RPMI7951 (cell line): ENCODE measurements at places on chromosomes 5 and 9.
A peak's percentile ranks its signal among the peaks of the same experiment; 100 is the strongest.

DNA sequence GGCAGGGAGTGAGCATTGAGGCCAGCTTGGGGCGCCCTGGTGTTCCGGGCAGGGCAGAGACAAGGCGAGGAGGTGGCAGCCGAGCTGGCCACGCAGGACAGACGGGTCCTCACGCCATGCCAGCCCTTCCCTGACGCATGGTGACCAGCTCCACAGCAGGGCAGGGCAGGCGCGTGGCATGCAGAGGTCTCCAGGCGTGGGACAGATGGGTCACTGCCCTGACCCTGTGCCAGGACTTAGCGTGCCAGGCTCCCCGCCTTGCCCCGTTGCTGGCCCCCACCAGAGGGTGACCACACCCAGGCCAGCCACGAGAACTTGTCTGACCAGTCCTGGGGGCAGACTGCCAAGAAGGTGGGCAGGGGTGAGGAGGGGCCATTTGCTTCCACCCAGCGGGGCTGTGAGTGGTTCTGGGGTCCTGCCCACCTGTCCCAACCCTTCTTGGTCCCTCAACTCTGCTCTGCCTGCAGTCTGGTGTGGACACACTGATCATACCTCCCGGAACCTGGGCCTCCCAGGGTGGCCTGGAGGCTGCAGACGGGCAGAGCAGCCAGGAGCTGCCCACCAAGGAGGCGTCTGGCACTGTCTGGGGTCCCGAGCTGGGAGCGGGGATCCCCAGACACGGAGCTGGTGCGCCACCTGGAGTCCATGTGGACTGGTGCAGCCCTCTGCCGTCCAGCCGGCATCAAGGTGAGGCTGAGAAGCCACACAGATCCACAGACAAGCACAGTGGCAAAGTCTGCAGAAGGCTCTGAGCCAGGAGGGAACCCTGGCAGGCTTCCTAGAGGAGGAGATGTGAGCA is at the start of gene RNF224:
Gene RNF224, plus strand, starts transcription at position 449 of the 799 bp plus-strand sequence. CDS start 834 bp downstream, outside the sequence.
- peak; percentile 63 for DNase-seq

GRCh38 chr9:33250458-33250995 is 10.6 kb downstream of the SPINK4 start:
- DNase-seq, result peak; percentile 16

DNA sequence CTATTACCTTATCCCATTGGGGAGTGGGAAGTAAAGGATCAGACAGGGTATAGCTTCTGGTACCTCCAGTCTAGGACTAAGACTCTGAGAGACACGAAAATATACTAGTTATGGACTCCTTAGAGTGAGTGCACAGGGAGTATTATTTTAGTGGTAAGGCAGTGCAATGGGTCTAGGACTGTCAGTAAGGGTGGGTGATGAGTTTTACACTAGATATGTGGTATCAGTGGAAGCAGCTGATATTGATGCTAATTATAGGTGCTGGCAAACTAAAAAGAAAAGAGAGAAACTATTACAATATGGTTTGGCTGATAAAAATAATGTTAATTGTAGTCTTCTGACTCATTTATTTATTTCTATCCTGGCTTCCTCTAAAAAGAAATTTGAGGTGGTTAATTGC is 118.6 kb downstream of the UNC13B start:
- no peak for DNase-seq

GRCh38 chr9:94026816-94027215 is 57.4 kb upstream of the PTPDC1 start:
- no peak for DNase-seq

- peak; percentile 67 for DNase-seq
Measured at GRCh38 chr9:35341585-35341984, 148.3 kb upstream of the RUSC2 start.

- DNase-seq, result no peak
Measured at GRCh38 chr9:137606005-137606621, 627 bp downstream of the ARRDC1 start.

- DNase-seq, result peak; percentile 45
Measured at GRCh38 chr5:147901599-147902039, 4.7 kb downstream of the C5orf46 start.

- DNase-seq, result no peak
Measured at GRCh38 chr5:125422342-125422741, 675.9 kb upstream of the ZNF608 start.

GRCh38 chr9:2477755-2478154 is 143.8 kb upstream of the VLDLR start:
- no peak for DNase-seq

DNA sequence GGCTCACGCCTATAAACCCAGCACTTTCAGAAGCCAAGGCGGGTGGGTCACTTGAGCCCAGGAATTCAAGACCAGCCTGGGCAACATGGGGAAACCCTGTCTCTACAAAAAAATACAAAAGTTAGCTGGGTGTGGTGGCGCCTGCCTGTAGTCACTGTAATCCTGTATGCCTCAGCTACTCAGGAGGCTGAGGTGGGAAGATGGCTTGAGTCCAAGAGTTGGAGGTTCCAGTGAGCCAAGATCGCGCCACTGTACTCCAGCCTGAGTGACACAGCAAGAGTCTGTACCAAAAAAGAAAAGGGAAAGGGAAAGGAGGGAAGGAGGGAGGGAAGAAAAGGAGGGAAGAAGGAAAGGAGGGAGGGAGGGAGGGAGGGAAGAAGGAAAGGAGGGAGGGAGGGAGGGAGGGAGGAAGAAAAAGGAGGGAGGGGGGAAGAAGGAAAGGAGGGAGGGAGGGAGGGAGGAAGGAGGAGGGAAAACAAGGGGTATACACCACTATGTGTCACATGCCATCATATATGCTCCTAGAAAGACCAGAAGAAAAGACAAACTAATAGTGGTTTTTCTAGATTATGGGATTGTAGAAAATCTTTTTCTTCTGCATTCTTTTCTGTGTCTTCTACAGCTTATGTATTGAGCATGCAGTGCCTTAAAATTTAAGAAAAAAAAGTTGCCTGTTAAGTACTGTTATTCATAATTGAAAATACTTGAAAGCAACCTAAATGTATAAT is 240.1 kb downstream of the DENND1A start:
- DNase-seq, result no peak

DNA sequence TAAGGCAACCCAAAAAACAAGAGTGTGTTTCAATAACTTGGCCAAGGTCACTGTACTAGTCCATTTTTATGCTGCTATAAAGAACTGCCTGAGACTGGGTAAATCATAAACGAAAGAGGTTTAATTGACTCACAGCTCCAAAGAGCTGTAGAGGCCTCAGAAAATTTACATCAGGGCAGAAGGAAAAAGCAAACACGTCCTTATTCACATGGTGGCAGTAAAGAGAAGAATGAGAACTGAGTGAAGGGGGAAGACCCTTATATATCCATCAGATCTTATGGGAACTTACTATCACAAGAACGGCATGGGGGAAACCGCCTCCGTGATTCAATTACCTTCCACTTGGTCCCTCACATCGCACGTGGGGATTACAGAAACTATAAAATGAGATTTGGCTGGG is 64.3 kb upstream of the CAMK4 start:
- DNase-seq, result peak; percentile 50

DNA sequence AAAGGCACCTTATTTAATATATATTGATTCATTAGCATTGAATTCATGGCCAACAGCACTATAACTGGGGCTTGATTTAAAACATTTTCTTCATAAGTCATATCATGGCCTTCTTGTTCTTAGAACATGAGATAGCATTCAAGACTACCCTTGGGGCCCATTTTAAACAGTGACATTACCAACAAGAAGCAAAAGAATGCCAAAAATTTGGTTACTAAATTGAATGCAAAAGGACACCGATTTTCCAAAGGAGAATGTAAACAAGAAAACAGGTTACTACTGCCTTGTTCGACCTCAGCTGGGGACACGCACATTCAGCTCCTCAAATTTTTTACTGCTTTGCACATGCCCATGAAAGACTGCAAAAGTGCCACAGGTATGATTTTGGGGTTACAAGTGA is 219.4 kb upstream of the TLE4 start:
- no peak for DNase-seq

DNA sequence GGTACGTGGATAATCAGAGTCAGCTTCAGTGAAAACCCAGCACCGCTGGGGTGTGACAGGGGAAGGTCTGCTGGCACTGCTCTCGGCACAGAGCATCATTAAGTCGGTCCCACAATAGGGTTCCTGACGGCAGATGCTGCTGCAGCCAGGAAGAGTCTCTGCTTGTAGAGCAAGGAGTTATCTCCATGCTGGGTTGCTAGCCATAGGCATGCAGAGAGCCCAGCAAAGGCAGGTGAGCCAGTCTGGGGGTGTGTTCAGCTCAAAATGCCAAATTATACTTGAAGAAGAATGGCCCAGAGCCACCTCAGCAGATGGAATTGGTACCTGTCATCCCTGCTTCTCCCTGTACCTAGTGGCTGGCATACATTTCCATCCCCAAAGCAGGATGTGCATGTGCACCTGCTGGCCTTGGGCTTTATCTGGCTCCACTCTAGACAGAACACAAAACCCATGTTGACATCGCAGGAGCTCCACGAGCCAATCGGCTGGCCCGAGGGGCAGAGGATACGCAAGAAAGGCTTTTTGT is 100.8 kb downstream of the WDR41 start:
- no peak for DNase-seq

- DNase-seq, result no peak
Measured at GRCh38 chr9:132614324-132614723, 31.9 kb downstream of the BARHL1 start.

DNA sequence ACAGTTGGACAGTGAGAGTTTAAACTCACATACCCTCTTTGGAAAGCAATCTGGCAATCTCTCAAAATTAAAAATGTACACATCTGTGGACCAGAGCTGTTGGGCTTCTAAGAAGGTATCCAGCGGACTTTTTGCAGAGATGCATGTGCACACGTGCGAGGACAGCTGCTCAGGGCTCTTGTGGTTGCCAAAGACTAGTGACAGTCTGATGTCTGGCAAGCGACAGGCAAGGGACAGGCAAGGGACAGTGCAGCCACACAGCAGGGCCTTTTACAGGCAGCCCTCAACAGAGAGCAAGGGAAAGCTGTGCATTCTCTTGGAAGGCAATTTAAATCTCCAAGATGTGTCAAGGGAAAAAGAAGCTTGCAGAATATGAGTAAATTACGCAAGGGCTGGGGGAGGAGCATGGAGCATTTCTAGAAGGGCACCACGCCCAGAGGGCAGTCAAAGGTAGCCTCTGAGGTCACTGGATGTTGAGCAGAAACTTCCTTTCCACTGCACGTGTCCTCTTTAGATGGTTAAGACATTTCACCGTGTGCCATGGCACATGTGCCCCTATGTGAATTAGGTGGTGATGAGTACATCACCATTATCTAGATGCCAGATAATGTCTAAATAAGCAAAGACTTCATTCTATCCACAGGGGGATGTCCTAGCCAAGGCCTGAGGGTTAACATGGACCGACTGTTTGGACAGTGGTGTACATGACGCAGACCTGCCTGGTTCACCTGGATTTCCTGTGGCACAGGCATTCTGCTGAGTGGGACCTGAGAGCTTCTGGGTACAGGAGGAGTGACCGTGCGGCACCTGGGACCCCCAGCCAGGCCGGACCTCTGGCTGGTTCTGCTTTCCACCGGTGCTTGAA is 9.1 kb downstream of the GFPT2 start:
- peak; percentile 24 for DNase-seq

DNA sequence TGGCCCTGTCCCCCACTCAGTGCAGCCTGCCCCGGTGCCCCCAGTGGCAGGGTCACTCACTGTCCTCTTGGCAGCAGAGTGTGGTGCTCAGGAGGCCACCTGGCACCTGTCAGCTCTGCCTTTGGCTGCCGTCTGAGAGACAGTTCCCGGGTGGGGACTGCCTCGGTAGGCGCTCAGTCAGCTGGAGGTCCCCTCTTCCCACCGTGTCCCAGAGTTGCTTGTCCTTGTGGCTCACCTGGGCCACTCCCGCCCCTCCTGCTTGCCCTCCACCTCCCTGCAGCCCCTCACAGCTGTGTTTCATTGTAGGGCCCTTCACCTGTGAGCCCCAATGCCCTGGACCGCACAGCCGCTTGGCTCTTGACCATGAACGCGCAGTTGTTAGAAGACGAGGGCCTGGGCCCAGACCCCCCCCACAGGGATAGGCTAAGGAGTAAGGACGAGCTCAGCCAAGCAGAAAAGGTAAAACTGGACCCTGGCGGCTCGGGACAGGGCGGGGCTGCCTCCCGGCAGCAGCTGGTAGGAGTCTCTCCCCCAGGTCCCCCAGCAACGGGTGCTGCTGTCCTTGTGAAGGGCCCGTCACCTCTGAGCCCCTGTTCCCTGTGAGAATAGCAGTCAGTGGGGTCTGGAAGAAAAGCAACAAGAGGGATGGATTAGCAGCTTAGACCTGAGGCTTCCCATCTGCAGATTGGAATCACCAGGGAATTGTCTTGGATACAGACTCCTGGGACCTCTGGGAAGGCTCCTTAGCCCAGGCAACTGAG is 122.7 kb downstream of the DAB2IP start:
- DNase-seq, result no peak

DNA sequence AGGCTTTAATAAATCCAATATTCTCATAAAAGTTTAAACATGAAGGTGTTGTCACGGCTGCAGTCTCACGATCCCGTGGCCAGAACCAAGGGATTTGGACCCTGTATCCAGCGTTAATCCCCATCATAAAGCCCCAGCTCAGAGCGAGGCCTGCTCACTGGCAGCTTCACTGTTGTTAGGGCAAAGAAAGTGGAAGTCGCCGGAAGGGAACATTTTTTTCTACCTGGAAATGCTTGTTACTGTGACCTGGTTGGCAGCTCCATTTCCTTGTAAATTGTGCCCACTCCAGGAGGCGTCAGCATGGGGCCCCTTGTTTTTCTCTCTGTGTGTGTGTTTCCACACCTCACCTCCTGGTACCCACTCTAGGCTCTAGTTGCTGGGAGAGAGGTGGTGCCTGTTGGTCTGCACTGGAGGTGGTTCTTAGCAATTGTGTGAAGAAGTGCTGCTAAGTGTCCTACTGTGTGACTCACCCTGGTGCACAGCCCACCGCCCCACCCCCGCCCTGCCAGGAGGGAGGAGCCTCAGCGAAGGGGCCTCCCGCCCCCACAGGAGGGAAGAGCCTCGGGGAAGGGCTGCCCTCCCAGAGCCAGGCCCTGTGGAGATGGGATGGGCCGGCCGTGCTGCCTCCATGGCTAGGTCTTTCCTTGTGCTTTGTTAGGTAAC is 105.1 kb downstream of the EHMT1 start:
- DNase-seq, result no peak

DNA sequence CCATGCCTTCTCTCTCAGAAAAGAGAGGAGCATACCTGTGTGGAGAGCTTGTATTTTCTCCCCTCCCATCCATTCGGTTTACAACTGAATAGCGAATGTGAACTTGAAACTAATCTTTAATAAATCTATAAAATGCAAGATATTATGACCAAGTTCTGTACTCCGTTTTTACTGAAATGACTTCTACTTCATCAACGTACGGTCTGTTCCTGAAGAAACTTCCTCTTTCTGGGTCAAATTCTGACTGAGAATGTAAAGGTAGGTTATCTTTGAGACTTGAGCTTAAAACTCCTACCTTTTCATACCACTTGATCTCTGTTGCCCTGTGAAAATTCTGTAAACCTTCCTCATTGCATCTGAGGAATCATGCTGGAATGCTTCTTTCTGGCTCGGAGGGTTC is 4.2 kb upstream of the CTNNAL1 start:
- DNase-seq, result no peak

GRCh38 chr5:177527595-177527994 is 10.8 kb upstream of the DDX41 start:
- no peak for DNase-seq

- DNase-seq, result no peak
Measured at GRCh38 chr9:118563677-118564076, 805.6 kb downstream of the BRINP1 start.
